ENCODE measurements at places on chromosomes 2 and 18.
A peak's percentile ranks its signal among the peaks of the same experiment; 100 is the strongest.

DNA sequence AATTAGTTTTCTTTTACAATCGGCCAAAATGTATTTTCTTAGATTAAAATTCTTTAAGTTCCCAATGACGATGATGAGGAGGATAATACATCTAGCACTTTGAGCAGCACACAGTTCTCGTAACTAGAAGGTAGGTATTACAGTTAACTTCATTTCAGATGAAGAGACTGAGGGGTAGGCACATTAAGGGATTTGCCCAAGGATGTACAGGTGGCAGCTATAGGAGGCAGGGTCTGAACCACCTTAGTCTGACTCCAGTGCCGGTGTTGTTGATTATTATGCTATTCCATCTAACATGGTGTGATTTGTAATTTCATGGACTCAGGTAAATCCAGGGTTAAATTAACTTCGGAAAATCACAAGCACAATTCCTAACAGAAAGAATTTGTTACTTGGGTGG, 1.1 kb downstream of the CD28 start:
- no peak for DNase-seq

DNA sequence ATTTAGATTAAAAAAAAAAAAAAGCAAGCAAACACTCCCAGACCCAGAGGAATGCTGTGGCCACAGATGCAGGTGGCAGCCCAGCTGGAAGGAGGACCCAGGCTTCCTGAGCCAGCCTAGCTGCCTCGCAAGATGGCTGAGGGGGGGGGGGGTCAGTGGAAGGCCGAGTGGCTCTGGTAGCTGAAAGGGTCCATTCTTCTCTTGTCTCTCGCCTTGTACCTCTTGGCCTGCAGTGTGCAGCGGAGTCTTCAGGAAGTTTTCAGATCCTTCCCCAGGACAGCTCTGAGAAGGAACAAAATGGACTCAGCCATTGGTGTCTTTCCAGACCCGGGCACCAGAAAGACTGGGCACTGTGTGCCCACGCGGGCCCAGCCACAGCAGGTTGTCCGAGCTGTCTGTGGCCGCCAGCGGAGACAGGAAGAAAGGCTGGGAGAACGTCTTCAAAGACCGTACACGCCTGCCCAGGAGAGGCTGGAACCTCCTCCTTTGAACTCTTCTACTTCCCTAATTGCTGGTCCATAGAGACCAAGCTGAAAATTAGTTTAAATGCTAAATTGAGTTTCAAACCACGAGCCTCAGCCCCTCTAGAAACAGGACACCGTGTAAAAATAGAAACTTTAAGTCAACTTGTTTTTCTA, 21.3 kb downstream of the APCDD1 start:
- DNase-seq, result no peak

DNA sequence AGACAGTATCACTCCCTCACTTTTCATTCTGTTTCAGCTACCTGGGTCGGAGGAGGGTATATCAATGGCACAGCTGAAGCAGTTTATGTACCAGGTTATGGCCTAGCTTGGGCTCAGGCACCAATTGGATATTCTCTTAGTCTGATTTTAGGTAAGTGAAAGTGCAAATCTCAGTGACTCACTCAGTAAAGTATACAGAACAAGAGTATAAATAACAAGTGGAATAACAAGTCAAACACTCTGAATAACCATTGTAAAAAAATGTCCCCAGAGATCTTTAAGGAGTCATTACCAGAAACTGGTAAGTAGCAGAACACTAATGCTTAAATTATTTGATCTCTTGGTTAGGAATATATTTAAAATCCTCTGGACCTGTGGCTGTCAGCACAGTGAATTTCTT, 5.7 kb downstream of the SLC5A7 start:
- no peak for DNase-seq

- no peak for DNase-seq
Measured at GRCh38 chr2:192419786-192420185, 225.1 kb upstream of the TMEFF2 start.

- DNase-seq, result no peak
Measured at GRCh38 chr2:111663471-111664274, 220.3 kb downstream of the ANAPC1 start.

- DNase-seq, result no peak
Measured at GRCh38 chr2:39017334-39017733, 103.5 kb downstream of the SOS1 start.

DNA sequence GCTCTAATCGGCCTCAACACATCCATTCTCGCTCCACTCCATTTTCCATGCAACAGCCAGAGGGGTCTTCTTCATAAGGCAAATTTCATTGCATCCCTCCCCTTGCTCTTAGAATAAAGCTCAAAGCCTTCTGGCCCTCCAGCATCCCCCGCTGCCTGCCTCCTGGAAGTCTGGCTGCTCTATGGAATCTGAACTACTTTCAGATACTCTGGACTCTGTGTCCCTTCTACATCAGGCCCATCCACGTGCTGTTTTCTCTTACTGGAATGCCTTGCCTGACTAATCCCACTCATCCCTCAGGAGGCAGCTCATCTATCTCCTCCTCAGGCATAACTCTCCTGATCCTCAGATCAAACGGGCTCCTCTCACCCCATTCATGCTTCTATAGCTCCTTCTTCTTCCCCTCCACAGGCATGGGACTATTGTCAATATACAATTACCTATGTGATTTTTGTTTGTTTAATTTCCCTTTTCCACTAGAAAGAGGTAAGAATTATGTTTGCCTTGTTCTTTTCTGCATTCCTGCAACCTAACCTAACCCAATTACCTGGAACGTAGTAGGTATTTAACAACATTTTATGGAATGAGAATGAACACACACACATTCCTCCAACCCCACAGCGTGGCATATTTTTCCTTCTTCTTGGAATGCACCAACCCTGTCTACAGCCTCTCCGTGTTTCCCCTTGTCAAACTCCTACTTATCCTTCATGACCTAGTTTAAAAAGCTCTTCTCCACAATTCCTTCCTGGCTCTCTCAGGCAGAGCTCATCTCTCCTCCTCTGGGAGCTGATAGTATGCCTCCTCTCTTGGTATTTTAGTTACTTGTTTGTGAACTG, 49.5 kb downstream of the LBH start:
- no peak for DNase-seq

DNA sequence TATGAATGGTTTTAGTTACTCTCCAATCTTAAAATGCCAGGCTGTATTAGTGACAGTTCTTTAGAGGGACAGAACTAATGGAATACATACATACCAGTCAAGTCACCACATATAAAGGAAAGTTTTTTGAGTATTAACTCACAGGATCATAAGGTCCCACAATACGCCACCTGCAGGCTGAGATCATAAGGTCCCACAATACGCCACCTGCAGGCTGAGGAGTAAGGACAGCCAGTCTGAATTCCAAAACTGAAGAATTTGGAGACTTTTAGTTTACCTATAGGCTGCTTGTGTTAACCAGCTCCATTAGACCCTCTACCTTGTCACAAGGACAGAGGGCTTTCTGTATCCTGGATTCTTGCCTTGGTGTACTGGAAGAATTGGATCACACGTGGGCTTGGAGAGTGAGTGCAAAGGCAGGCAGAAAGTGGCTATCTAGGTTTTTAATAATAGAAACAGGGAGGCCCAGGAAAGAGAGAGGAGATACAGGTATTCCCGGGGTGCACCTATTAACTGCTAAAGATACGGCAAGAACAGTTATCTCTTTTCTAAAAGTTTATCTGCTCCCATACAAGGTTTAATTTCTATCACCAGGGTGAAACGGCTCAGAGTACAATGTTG, 234.9 kb upstream of the CYRIA start:
- DNase-seq, result peak; percentile 1

DNA sequence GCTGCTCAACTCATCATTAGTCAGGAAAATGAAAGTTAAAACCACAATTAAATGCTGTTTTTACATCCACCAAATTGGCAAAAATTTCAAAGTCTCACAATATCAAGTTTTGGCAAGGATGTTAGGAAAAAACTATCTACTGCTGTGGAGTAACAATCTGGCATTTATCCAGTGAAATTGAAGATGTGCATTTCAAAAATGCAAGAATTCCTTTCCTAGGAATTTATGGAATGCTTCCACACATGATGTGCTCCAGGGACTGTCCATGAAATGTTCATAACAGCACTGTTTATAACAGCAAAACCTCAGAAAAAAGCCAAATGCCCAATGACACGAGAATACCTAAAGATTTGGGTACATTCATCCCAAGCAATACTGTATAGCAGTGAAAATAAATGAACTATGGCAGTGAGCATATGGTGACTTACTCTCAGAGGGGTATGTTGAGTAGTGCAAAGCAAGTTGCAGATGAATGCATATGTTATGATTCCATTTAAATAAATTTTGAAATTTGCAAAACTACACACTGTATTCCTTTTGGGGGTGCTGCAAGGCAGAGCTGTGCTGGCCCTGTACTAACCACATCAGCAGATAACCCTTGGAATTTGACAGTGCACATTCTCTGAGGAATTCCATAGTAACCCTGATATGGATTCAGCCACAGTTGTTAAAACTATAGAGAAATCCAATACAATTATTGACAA, 41.3 kb upstream of the GYPC start:
- no peak for DNase-seq

DNA sequence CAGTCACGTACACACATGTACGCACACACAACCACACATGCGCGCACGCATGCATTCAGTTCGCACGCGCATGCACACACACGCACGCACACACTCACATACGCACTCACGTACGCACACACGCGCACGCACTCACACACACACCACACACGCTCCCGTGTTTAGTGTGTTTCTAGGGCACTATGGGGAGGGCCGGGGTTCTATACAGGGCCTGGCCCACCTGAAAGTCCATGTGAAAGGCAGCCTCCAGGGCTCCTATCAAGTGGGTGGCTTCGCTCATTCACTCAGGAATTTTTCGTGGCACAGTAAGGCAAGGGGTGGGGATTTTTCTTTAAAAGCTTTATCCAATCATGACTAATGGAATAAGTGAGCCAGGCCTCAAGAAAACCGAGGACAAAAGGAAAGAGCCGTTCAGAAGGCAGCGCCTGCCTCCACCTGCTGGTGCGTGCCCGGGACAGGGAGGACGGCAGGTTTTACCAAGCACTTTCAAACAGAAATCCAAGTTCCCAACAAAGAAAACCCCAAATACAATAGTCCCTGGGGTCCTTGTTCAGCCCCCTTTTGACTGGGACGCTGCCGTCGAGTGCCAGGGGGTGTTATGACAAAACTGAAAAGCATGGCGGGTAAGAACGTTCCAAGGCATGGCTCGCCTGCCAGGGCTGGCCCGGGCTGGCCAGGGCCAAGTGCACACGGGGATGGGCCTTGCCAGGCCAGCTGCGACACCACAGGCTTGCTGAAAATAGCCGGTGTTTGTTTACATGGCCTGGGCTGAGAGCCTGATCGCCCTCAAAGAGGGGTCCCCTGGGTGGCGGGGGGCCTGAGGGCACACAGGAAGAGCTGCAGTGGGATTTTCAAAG, 110.0 kb downstream of the HDAC4 start:
- DNase-seq, result no peak

DNA sequence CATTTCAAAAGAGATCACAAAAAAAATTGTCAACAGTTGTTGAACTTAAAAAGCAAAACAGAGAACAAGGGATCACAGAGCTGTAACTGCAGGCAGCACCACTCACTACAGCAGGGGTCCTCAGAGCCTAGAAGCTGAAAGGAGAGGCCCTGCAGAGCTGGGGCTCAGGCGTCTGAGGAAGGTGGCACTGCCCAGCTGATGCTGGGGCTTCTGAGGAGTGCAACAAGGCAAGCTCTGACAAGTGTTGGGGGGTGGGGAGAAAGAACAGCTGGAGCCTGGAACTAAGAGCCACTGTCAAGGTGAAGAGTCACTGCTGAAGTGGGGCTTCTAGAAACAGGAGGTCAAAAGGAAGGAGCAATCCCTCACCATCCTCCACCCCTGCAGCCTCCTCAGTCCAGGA, 46.2 kb downstream of the FTCDNL1 start:
- DNase-seq, result no peak

DNA sequence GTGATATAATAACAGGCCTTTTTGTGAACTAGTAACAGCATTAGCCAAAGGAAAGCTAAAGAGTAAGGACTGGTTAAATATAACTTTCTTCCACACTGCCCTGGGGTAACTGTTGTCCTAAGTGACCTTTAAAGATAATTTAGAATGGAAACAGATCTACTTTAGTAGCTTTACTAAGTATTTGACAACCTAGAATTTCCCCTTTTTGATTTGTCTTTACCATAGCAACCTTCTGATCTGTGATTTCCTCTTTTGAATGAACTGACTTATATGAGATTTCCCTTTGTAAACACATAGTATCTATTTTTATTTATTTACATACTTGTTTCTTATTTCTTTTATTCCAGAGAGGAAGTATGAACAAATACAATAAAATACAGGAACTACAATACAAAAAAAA, 10.5 kb upstream of the KLF7 start:
- DNase-seq, result no peak

DNA sequence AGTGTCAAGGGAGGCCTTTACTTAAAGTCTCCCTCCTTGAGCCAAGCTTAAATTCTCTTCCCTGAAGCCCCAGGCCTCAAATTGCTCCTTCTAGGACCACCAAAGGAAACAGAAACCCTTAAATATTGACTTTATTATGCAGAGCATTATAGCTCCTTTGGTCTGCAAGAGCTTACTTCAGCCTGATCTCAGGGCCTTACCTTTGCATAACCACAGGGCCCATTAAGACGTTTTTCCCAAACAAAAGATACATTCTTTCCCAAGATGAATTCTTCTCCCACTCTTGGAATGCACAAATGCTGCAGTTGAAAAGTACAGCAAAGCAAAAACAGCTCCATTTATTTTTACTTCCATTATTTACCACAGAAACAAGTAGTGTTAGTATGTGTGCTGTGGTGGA, 130.8 kb downstream of the B3GNT2 start:
- DNase-seq, result no peak

DNA sequence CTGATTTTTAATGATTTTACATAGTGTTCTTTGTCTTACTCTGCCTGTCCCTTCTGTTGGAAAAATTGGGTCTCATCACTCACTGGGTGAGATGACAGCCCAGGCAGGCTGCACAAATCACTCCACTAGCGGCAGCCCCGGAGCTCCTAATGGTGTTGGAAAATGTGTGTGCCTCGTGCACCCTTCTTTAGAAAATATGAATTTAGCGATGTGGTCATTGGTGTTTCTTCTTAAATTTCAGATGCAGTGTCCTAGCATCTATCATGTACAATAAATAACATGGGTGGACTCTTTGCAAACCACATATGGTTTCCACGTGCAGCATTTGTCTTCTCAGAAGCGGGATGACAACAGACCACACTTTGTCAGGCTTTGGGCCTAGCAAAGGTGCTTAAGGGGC, 194.2 kb downstream of the ACKR3 start:
- DNase-seq, result no peak

GRCh38 chr18:58605027-58606020, 23.6 kb downstream of the ALPK2 start:
- DNase-seq, result no peak

DNA sequence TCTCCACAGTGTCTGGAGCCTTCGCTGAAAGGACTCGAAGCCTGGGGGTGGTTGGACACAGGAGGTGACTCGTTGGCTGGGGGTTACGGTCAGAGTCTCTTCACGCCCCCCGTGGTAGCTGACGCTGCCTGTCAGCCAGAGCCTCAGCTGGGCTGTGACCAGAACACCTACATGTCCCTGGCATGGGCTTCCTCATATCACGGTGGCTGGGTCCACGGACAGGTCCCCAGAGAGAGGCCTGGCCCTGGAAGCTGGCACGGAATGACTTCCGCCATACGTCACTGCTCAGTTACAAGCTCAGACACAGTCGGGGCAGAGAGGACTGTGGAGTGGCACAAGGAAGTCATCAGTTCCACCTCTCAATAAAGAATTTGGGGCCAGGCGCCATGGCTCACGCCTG, 28.5 kb downstream of the ITGB1BP1 start:
- DNase-seq, result no peak

All from DMS 273 treated with DMSO at 0.1 percent for 48 hours (cell line).